ENCODE measurements at places on chromosomes 5 and 9.

GRCh38 chr5:68966596-68966995, 127.2 kb upstream of the SLC30A5 start:
- DNase-seq = no peak

DNA sequence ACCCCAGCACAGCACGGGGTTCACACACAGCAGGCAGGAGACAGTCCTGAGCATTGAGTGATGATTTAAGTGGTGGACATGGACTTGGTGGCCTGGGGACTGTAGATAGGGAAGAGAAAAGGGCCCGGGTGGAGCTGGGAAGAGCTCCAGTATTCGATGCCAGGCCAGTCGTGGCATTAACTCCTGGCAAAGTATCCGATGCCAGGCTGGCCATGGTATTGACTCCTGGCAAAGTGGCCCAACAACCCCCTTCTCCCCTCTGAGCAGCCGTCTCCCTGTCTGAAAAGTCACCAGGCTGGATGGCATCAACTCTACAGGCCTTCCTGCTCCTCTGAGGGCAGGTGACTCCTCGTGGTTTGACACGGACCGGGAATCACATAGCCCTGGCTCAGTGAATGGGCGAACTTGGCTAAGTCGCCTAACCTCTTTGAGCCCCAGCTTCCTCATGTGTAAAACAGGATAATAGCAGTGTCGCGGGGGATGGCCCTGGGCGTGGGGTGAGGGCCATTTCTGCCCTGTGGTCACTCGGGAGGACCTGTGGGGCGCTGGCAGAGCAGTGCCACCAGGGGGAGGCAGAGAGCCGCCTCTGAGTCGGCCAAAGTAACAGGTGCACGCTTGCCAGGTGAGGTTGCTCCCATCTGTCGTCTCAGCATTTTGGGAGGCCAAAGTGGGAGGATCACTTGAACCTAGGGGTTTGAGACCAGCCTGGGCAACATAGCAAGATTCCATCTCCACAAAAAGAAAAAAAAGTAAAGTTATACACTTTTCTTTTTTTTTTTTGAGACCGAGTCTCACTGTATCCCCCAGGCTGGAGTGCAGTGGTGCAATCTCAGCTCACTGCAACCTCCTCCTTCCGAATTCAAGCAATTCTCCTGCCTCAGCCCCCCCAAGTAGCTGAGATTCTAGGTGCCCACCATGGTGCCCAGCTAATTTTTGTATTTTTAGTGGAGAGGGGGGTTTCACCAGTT, 5.7 kb upstream of the SEC16A start:
- DNase-seq = no peak

DNA sequence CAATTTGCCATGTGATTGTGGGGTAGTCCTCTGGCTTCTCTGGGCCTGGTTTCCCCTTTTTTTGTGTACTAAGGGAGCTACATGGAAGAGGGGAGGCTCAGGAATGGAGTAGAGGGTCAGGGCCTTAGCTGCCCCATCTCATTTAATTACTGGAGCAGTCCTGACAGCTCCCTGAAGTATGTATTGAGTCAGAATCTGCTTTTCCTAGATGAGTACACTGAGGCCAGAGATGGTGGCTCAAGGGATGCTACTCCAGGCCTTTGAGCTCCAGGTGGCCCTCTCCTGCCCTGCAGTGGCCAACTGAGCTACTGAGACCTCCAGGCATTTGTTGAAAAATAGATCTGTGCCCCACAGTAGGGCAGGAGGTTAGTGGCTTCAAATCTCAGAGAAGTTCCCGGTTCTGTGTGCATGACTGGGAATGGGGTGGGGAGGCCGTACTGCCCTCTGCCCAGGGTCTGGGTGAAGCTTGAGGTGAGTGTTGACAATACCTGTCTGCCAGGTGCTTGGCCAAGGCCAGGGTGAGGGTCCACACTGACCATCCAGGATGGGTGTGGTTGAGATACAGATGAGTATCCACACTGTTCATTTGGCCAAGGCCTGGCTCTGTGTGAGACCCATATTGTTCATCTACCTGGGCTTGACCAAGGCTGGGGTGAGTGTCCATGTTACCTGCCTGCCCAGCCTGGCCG, 45.7 kb downstream of the CXXC5 start:
- no peak for DNase-seq

- no peak for DNase-seq
Observed at GRCh38 chr5:32628049-32628844, 42.9 kb downstream of the SUB1 start.

DNA sequence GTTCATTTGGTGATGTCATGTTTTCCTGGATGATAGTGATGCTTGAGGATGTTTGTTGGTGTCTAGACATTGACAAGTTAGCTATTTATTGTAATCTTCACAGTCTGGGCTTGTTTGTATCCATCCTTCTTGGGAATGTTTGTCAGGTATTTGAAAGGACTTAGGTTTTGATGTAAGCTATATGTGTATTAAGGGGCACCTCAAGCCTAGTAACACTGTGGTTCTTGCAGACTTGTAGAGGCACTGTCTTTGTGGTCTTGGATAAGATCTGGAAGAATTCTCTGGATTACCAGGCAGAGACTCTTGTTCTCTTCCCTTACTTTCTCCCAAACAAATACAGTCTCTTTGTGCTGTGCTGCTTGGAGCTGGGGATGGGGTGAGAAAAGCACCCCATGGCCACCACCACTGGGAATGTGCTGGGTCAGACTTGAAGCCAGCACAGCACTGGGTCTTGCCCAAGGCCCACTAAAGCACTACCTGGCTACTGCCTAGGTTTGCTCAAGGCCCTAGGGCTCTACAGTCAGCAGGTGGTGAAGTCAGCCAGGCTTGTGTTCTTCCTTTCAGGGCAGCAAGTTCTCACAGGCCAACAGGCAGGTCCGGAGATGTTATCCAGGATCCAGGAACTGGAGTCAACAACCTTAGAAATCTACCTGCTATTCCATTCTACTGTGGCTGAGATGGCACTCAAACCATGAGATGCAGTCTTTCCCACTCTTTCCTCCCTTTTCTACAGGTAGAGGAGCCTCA, 49.3 kb upstream of the GNA14 start:
- DNase-seq = no peak

GRCh38 chr9:122394265-122395125, 23.7 kb downstream of the PTGS1 start:
- peak; percentile 40 for DNase-seq

DNA sequence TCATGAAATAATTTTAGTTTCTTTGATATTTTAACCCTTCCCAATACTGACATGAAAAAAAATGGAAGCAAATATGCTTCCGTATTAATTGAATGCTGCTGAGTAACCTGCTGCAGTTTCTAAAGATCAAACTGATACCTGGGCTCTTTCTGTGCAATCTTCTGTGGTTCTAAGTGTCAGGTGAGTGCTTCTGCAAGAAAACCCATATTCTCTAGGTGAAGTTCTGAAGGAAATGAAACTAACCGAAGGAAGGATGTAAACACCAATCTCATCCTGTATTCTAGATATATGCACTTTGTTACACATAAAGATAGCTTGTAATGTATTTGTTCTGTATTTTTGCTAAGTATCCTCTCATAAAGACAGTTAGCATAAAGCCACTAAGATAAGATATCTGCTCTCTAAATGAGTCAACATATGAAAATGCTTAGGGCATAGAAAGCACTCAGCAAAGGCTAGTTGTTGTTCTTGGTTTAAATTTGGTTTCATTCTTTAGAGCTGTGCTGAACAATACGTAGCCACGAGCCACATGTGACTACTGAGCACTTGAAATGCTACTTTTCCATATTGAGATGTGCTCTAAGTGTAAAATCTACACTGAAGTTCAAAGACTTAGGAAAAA, 52.0 kb downstream of the ITGA2 start:
- no peak for DNase-seq

DNA sequence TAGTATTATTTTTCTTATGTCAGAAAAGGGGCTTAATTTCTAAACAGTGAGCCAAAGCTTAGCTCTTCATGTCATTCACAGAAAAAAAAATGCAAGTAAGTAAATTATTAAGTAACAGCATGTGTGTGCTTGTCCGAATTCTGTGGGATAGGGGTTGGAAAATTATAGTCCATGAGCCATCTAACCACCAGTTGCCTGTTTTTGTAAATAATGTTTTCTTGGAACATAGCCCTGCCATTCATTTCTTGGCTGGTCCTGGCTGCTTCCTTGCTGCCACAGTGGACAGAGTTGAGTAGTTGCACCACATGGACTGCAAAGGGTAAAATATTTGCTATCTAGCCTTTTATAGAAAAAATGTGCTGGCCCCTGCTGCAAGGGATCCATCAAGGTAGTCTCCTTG, 513.7 kb upstream of the WWC1 start:
- DNase-seq = no peak

DNA sequence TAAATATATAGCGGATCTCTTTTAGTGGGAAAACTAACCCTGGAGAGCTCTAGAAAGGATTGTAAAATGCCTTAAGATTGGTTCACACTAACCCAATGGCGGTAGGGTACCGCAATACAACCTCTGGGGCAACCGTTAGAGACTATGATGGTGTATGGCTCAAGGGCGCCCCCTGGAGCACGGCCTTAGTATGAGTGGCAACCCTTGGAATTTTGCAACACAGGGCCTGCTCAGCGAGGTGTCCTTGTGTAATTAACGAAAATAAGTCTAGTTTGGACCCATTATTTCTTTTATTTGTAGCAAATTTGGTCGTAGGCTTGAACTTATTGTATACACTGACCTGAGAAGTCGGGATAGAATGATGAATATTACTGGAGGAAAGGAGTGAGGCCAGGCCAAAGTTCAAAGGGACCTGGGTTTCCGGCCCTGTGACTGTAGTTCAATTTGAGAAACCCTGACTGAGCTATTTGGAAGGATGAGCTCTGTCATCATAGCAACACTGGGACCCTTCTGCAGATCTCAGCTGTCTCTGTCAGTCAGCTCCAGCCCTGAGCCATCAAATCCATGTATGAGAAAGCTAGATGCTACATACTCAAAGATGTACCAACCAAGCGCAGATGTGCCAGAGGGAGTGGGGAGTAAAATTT, 54.8 kb downstream of the CAMK4 start:
- DNase-seq = peak; percentile 52

GRCh38 chr5:175538576-175538975, 60.2 kb downstream of the SFXN1 start:
- DNase-seq = no peak

GRCh38 chr5:137051161-137051560, 448.0 kb downstream of the SPOCK1 start:
- DNase-seq = no peak

DNA sequence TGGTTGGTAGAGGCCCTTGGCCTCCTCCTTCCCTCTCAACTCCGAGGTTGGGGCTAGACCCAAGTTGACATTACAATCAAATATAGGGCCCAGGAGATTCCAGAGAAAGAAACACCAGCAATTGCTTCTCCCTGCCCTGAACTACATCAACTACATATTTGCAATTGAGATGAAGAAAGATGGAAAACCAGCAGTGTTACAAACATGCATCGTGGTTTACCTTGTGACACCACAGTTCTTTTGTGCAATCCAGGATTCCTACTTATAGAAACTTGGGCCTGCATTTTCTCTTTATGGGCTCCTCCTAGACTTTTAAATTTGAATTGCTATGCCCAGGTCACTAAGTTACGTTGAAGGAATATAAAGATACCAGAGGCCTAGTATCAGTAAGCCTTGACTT, 126.7 kb downstream of the DCP2 start:
- no peak for DNase-seq

DNA sequence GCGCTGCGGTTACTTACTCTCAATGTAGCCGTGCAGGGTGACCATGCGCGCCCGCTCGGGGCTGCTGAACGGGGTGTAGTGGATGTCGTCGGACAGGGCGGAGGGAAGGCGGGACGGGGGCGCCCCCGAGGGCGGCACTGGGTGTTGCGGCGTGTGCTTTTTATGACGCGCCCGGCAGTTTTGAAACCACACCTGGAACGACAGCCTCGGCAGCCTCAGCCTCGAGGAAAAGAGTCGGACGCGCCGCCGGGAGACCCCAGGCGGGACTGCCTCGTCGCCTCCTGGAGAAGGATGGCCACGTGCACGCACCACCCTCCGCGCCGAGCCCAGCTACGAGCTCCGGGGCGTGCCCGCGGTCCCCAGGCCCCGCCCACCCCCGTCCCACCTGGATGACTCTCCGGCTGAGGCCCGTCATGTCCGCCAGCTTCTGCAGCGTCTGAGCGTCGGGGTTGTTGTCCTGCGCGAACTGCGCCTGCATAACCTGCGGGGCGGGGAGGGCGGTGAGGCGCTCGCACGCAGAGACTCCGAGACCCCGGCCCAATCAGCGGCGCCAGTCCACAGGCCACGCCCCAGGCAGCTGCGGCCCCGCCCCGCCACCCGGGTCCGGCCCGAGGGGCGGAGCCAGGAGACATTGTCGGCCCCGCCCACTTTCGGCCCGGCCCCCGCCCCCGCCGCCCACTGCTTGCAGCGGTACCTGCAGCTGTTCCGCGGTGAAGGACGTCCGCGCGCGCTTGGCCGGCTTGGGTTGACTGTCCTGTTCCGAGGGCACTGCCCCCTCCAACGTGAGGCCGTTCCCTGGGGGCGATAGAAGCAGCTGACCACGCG, 15.0 kb downstream of the LHX6 start:
- no peak for DNase-seq

DNA sequence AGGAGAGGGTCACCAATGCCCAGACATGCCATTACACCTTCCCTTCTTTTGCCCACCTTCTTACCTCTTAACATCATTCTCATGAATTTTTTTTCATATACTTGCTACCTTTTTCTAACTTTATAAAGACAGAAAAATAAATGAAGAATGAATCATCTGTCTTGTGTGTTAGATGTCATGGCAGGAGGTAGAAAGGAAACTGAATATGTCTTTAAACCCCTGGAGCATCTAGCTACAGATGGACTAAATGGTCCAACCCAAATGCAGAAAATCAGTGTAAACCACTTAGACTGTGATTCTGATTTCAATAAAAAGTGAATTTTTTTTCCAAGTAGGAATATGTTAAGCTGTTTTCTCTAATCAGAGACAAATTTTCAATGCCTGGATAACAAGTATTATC, 11.8 kb upstream of the IL6ST start:
- DNase-seq = no peak

GRCh38 chr5:36161361-36161760, 9.4 kb downstream of the SKP2 start:
- no peak for DNase-seq

GRCh38 chr9:127903557-127904475, 4.4 kb upstream of the ST6GALNAC6 start:
- DNase-seq = peak; percentile 88

DNA sequence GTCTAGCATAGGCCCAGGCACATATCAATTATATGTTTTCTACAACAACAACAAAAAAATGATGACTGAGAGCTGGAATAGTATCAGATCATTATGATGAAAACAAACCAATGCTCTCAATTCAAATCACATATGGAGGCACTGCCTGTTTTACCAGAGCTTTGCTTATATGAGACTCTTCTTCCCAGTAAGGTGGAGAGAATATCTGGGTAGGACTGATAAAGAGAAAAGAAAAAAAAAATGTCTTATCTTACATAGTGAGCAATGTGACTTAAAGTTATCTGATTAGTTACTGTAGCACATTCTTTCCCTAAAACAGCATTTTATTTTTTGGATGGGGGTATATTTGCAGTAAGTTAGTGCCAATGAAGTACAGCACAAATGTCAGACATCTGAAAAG, 154.8 kb downstream of the RAB3C start:
- DNase-seq = no peak

GRCh38 chr5:11640158-11640873, 263.9 kb downstream of the CTNND2 start:
- DNase-seq = no peak

GRCh38 chr5:127228540-127229184, 61.9 kb upstream of the MEGF10 start:
- no peak for DNase-seq

Data from kidney capillary endothelial cell (primary cell).